Activated CD4-positive, alpha-beta T cell treated with anti-CD3 and anti-CD28 coated beads for 36 hours (primary cell): ENCODE measurements at places on chromosomes 2 and 18.

- no peak for DNase-seq
Observed at GRCh38 chr2:114550364-114550763, 107.9 kb downstream of the DPP10 start.

DNA sequence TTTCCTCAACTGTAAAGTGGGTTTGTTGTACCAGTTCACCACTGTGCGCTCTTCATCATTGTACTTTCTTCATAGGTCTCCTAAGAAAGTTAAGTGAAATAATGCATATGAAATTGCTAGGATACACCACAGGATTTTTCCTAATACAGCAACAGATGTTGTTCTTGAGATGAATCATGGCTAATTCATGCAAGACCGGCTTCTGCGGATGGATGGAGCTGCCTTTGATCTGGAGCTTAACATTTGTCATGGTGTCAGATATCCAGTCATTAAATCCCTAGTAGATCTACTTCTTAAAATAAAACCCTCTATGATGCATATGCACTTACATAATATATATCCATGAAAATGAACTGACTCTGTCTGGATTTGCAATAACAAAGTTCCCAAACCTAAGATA, 114.1 kb downstream of the COL6A3 start:
- no peak for DNase-seq

DNA sequence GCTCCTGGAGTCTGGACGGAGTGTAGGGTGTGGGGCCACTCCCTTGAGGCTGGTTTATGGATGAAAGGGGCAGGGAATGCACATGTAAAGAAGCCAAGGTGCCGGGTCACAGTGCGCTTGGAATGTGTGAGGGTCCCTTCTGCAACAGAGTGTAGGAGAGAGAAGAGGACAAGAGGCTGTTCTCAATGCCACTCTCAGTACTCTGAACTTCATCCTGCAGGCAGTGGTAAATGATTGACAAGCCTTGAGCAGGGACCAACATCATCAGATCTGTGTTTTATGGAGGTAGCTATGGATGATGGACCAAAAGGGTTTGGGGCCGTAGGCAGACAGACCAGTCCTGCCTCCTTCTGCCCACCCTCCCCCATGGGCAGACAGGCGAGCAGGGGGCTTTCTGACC, 7.2 kb upstream of the ALKAL2 start:
- no peak for DNase-seq

GRCh38 chr18:32742579-32742978, 30.2 kb downstream of the KLHL14 start:
- no peak for DNase-seq

GRCh38 chr18:398935-399630, 101.4 kb downstream of the COLEC12 start:
- DNase-seq: no peak

- no peak for DNase-seq
Observed at GRCh38 chr2:76478266-76479035, 767.7 kb upstream of the GCFC2 start.

GRCh38 chr2:8819194-8819593, 18.2 kb downstream of the KIDINS220 start:
- no peak for DNase-seq

DNA sequence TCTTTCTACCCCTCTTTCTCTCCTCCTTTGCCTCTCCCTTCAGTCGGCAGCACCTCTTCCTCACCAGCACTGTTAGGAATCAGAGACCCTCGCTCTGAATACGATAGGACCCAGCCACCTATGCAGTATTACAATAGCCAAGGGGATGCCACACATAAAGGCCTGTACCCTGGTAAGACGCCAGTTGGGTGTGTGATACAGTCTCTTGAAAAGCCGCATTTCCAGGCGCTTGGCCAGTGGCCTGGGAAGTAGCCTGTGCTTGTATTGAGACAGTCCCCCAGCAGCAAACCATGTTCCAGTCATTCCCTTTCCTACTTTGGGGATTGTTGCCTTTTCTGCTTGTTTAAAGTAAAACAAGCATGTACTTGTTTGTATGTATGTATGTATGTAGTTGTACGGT, 118.4 kb upstream of the DAPL1 start:
- DNase-seq: no peak

GRCh38 chr2:196244966-196245365, 73.6 kb upstream of the STK17B start:
- no peak for DNase-seq

GRCh38 chr18:63550068-63550467, 7.9 kb downstream of the SERPINB12 start:
- DNase-seq: no peak

DNA sequence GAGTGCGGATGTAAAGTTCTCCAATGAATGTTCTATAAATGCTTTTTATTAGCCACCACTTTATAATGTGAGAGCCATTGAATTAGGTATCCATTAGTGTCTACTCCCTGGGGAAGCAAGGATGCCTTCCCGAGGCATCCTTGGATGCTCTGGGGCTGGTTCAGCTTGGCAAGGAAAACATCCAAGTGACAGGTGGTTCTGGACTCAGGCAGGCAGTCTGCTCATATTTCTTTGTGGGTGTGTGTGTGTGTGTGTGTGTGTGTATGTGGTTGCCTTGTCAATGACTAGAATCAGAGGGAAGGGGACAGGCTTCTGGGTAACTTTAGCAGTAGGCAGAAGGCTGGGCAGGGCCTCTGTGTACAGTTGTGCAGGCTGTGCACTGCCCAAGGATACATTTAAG, 149.2 kb downstream of the TSN start:
- no peak for DNase-seq

GRCh38 chr2:217945530-217945929, 57.3 kb downstream of the TNS1 start:
- no peak for DNase-seq

DNA sequence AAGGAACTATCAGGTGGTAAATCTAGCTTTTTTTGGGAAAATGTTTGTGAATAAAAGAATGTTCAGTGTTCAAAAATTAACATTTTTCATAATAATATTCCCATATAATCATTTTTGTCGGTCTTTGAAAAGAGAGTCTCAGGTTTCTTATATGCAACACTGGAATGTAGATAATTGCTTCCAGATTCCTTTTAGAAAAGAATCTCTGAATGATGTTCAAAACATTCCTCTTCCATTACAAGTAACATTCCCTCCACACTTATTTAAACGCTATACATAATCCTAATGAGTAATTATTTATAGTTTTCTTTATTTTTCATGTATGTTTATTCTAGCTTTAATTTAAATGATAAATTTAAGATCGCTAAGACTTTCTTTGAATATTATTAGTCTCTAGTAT, 7.0 kb downstream of the ZSWIM2 start:
- DNase-seq: no peak

GRCh38 chr2:3776311-3776710, 72.9 kb downstream of the DCDC2C start:
- DNase-seq: no peak

DNA sequence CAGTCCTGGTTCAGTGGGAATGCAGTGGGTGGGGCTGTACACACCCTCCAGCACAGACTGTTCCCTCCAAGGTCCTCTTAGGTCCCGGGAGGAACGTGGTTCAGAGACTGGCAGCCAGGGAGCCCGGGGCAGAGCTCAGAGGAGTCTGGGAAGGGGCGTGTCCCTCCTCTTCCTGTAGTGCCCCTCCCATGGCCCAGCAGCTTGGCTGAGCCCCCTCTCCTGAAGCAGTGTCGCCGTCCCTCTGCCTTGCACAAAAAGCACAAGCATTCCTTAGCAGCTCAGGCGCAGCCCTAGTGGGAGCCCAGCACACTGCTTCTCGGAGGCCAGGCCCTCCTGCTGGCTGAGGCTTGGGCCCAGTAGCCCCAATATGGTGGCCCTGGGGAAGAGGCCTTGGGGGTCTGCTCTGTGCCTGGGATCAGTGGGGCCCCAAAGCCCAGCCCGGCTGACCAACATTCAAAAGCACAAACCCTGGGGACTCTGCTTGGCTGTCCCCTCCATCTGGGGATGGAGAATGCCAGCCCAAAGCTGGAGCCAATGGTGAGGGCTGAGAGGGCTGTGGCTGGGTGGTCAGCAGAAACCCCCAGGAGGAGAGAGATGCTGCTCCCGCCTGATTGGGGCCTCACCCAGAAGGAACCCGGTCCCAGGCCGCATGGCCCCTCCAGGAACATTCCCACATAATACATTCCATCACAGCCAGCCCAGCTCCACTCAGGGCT, 17.5 kb upstream of the FAHD2A start:
- no peak for DNase-seq
